Stimulated activated CD4-positive, alpha-beta T cell treated with anti-CD3 and anti-CD28 coated beads, Interleukin-4, amount 100 ng/mL, for 4 hours (primary cell): ENCODE measurements at places on chromosomes 4 and X.

- DNase-seq, result no peak
These were observed 121.3 kb downstream of the PRKX start for GRCh38 chrX:3592184-3592583.

GRCh38 chr4:1080961-1081688 lies 32.2 kb downstream of the RNF212 start:
- DNase-seq, result no peak

GRCh38 chr4:38759113-38759789 lies 23.5 kb downstream of the TLR10 start:
- peak; percentile 54 for DNase-seq

- no peak for DNase-seq
These were observed 4.3 kb downstream of the CPLX1 start for GRCh38 chr4:821631-822030.

DNA sequence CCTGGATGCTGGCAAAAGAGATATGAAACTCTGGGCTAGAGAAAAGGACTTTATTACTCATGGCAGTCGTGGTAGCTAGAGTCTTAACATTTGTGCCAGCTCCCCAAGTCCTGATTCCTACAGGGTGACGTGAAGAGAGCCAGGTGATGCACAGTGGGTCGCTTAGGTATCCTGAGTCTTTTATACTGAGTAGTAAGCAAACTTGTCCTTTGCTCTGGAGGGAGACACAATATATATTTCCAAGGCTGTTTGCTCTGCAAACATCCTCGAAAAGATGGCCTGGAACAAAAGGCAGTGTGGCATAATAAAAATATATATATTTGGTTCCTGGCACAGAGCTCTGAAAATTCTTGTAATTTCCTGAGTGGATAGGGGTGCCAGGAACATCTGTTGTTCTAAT lies 23.0 kb downstream of the ZNF81 start:
- DNase-seq, result no peak

DNA sequence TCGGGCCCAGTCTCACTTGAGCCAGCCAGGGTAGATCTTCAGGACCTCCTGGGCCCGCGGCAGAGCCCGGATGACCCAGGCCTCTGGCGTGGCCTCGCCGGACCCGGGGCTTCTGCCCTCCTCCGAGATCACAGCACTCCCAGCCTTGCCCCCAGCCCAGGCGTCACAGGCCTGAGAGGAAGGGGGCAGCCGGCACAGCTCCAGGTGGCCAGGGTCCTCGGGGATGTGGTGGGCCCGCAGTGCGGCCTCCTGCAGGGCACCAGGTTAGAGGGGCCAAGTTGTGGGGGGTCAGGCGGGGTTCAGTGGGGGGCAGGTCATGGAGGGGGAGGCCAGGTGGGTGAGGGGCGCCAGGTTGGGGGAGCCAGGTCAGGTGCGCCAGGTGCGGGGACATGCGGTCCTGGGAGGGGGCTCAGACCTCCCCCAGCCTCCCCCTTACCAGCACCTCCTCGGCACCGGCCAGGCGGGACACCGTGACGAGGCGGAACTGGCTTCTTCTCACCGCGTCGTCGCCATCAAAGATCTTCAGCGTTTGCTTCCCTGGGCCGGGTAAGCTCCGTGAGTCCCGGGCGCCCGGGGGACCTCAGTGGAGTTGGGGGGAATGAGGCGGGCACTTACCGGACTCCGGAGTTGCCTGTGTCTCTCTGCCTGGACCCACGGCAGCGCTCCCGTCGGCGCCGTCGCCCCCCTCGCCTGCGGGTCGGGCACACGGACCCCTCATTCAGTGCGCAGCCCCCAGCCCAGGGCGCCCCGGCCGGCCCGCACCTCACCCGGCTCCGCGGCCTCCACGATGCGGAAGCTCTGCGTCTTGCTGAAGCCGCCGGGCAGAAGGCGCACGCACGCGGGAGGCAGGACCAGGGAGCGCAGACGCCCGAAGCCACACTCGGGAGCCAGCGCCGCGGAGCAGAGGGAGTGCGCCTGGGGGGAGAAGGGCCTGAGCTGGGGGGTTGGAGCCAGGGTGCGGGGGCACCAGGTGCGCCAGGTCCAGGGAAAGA lies 6.0 kb downstream of the DGKQ start:
- DNase-seq, result no peak

DNA sequence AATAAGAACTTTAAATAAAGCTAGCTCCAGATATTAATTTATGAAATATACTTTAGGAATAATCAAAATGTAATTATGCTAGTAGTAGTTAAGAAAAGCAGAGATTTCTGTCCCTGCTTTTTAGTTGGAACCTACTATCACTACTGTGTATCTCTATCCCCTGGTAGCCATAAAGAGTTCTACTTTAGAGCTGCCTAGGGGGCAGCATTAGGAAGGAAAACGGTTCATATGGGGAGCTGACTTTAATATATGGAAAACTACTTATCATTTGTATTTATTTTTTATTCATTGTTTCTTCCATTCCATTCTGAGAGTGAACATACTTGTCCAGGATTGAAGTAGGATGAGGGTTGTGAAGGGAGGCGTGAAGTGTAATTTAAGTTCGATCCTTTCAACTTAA lies 40.9 kb downstream of the CPEB2 start:
- DNase-seq, result no peak

- no peak for DNase-seq
These were observed 738.4 kb downstream of the PCDH18 start for GRCh38 chr4:136793848-136794247.

DNA sequence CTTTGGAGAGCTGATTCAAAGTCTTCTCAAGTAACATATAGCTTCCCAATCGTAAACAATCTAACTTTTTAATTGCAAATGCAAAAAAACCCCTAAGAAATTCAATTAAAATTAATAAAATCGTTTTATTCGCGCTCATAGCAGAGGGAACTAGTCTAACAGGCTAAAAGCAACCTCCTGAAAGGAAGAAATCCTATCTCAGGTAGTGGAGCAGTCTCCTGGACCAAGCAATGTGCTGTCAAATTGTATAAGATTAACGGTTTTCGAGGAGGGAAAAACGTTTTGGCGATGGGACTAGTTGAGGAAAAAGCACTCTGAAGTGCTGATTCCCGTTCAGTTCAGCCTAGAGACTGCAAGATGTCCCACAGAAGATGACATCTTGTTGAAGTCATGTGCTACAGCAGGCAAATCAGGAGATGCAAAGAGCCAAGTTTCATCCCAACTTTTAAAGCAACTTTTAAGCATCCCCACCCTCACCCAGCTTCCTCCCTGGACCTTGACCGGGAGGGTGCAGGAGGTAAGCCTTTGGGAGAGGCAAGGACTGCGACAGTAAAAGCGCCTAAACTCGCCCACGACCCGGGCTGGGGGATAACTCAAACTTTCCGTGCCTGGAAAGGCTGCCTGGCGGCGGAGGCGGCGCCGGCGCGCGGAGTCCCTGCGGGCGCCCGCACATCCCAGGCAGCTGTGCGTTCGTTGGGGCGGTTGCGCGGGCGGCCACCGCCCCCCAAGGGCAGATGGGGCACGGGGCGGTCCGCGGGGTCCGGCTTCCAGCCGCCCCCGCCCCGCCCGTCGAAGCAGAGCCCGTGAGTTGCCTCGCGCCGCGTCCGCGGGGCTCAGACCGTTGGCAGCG lies 784 bp downstream of the MAP7D3 start:
- DNase-seq, result peak; percentile 62

DNA sequence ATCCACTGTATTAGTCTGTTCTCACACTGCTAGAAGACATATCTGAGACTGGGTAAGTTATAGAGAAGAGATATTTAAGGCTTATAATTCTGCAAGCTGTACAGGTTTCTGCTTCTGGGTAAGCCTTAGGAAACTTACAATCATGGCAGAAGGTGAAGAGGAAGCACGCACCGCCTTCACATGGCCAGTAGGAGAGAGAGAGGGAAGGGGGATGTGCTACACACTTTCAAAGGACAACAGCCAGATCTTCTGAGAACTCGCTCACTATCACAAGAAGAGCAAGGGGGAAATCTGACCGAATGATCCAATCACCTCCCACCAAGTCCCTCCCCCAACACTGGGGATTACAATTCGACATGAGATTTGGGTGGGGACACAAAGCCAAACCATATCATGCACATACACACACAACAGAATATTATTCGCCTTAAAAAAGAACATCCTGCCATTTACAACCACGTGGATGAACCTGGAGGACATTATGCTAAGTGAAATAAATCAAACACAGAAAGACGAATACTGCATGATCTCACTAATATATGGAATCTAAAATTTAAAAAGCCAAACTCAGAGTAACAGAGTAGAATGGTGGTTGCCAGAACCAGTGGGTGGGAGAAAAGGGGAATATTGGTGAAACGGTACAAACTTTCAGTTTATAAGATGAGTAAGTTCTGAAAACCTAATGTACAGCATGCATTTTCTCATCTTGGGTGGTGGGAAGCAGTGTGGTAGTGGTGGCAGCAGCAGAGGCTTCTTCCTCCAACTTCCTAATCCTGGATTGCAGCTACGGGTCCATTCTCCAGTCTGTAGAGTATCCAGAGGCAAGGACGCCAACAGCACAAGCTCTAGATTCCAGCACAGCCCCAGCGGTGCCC lies 12.8 kb downstream of the FRYL start:
- no peak for DNase-seq

DNA sequence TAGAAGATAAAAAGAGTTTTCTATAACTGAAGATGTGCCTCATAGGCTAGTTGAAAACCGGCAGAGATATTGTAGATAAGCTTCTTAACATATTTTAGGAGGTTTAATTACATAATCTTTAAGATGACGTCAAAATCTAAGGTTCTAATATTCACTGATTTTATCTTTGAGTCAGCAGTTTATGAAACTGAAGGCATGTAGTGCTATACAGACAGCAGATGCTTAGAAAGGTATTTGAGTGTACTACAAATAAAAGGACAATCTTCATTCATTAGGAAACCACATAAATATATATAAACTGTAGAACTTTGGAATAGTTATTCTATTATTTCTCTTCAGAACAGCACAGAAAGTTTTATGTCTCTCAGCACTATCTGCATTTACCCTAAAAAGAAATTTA lies 504.8 kb downstream of the IL15 start:
- DNase-seq, result no peak

- DNase-seq, result no peak
These were observed at the start of gene PLCXD1 for GRCh38 chrX:281166-281999. TSS of gene PLCXD1 (plus strand) at chrX:281381. CDS start at chrX:284188, 2,807 bp downstream.

- DNase-seq, result no peak
These were observed 235.3 kb downstream of the TENM3 start for GRCh38 chr4:182478475-182478874.
